Stimulated activated CD8-positive, alpha-beta memory T cell treated with anti-CD3 and anti-CD28 coated beads, Interleukin-7, amount 100 ng/mL, for 1 hour (primary cell): ENCODE measurements at places on chromosomes 11 and 22.

DNA sequence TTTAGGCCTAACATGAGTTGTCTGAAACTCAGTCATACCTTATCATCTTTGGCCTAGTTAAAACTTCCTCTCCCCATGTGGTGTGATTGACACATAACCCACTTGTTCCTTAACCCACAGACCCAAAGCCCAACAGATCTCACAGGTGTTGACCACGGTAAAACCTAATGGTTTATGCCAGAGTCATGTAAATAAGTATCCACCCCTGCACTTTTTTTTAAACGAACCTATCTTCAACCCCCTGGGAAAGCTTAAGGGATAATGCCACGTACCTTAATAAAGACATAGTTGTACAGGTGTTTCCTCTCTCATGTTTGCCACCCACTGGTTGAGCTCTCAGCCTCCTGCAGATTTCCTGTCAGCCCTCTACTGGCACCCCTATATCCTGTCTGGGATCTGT, 709.3 kb upstream of the CCDC179 start:
- no peak for DNase-seq

DNA sequence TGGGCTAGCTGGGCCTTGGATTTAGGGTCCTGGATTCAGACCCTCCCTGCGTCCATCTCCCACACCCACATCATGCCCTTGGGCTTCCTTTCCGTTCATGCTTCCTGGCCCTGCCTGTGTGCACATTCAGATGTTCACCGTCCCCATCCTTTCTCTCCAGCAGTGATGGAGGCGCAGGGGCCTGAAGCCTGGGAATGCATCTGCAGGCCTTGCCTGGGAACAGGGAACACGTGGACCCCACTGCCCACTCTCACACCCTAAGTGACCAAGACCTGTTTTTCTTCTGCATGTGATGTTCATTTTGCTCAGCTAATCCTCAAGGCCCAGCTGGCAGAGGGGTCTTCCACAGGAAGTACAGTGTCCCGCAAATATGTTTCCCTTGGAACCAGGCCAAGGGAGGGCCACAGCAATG, 91.6 kb upstream of the PARVA start:
- no peak for DNase-seq

GRCh38 chr11:72446929-72447769, 12.8 kb upstream of the CLPB start:
- DNase-seq = no peak

DNA sequence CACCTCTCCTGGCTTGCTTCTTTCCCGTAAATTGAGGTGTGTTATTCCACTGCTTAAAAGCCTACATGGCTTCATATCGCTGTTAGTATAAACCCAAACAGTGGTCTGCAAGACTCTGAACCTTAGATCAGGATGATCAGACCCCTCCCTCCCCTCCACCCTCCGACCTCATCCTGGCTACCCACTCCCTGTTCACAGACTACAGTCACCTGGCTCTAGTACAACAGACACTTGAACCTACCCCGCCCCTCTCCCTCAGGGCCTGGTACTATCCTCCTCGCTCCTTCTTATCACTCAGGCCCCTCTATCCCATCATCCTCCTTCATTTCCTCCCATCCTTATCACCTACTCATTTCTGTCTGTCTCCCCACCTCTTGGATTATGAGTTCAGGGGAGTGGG, 20.1 kb downstream of the PTPRJ start:
- no peak for DNase-seq

GRCh38 chr22:47119181-47119580, 356.7 kb downstream of the TBC1D22A start:
- DNase-seq = no peak

DNA sequence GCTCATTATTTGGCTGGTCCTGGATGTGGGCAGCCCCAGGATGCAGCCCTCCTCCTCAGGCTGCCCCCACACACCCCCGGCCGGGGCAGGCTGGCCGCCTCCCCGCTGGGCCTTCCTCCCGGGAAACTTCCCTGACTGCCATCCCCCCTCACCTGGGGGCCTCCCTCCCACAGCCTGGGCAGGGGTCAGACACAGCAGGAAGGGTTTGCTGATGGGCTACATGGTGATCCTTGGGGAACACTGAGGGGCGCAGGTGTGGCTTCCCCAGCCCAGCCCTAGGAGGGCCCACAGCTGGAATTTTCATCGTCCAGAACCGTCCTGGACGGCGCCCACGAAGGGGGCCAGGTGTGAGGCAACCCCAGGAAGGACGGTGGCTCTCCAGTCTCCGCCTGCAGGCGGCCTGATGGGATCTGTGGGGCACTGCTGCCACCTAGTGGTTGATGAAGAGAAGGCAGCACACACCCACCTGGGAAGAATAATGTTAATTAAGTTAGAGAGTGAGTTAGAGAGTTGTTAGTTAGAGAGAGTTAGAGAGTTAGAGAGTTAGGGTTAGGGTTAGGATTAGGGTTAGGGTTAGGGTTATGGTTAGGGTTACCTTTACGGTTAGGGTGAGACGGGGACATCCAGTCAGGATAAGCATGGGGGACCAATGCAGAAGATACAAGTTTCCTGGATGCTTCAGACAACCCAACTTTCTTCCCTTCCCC, 75.9 kb upstream of the PRR5 start:
- DNase-seq = peak; percentile 61

DNA sequence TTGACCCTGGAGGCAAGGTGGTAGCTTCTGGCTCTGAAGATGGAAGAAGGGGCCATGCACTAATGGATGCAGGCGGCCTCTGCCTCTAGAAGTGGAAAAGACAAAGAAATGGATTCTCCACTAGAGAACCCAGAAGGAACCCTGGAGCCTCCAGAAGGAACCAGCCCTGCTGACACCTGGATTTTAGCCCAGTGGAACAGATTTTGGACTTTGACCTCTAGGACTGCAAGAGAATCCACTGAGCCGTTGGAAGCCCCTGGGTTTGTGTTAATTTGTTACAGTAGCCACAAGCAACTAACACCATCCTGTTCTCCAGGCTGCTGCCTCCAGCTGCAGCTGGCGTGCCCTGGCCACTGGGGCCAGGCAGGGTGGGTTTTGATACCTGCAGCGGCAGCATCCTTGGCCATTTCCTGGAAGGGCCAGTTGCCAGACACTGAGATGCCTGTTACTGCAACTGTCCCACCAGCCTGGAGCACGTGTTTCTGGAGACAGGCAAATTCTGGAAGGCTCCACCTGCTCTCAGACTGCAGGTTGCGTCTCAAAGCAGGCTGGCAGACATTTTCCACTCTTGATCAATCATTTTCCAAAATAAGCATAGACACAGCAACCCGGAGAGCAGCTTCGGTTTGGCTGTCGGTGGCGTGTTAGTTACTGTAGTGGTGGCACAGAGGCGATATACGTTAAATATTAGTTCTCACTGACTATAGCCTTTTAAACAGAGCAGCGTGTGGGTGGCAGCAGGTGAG, 76.8 kb upstream of the PARVG start:
- DNase-seq = no peak

GRCh38 chr11:9951807-9952206, 287.9 kb downstream of the SWAP70 start:
- no peak for DNase-seq

GRCh38 chr11:73029403-73029802, 112.7 kb downstream of the FCHSD2 start:
- DNase-seq = no peak

- DNase-seq = no peak
Observed at GRCh38 chr11:122723576-122723975, 68.1 kb downstream of the UBASH3B start.

- DNase-seq = no peak
Observed at GRCh38 chr11:117097014-117097388, 1.2 kb downstream of the SIK3 start.

- no peak for DNase-seq
Observed at GRCh38 chr11:13160346-13160745, 117.2 kb upstream of the BMAL1 start.

DNA sequence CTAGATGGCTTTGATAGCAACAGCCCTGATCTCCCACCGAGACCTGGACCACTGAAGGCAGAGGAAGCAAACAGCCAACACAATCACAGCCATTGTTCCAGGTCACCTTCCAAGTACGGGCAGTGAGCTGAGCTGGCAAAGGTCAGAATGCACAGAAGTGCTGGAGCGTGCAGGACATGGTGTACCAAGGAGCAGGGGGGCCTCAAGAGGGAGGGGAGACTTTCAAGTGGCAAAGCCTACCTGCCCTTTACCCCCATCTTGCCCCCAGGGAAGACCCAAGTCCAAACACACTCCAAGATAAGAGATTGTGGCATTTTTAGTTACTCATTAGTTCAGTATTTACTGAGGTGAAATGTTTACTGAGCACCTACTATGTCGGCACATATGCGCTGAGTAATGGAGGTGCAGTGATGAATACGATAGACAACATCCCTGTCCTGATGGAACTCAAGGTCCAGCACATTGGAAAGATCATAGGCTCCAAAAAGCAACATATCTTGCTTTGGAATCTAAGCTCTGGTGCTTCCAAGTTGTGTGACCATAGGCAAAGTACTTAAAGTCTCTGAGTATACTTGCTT, 26.0 kb upstream of the TTC12 start:
- DNase-seq = no peak

GRCh38 chr11:121538054-121538453, 85.3 kb upstream of the SORL1-AS1 start:
- DNase-seq = no peak

DNA sequence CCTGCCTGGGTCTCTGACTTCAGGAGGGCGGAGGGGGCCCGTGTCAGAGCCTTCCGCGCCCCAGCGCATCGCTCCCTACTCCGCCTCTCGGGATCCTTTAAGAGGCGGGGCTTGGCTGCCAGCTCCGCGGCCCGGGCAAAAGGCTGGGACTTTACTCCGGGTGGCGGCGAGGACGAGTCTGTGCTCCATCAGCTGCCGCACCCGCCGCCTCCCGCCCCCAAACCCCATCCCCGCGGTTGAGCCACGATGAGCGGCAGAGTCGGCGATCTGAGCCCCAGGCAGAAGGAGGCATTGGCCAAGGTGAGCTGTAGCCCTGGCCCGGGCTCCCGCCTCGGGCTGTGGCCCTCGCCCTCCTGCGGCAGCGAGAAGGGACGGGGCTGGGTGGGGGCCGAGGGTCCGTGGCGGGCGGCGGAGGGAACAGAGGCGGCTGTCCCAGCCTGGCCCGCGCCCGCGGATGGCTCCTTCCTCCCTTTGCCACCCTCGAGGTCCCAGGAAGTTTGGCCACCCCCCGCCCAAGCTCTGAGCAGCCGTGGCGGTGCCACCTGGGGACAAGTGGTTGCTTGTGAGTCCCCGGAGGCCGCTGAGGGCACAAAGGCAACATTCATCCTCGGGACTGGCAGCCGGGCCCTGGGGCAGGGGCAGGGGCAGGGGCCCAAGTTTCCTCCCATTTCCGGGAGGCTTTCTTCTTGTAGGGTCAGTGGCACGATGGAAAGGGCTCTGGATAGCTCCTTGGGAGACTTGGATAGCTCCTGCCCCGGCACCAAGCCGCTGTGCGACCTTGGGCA, at the start of gene SEC14L2:
SEC14L2 (plus strand) TSS at position 148 of the 785 bp plus-strand sequence; CDS start at position 247, 99 bp downstream.
- peak; percentile 14 for DNase-seq

- DNase-seq = no peak
Observed at GRCh38 chr22:31933816-31934482, 10.4 kb upstream of the YWHAH start.

DNA sequence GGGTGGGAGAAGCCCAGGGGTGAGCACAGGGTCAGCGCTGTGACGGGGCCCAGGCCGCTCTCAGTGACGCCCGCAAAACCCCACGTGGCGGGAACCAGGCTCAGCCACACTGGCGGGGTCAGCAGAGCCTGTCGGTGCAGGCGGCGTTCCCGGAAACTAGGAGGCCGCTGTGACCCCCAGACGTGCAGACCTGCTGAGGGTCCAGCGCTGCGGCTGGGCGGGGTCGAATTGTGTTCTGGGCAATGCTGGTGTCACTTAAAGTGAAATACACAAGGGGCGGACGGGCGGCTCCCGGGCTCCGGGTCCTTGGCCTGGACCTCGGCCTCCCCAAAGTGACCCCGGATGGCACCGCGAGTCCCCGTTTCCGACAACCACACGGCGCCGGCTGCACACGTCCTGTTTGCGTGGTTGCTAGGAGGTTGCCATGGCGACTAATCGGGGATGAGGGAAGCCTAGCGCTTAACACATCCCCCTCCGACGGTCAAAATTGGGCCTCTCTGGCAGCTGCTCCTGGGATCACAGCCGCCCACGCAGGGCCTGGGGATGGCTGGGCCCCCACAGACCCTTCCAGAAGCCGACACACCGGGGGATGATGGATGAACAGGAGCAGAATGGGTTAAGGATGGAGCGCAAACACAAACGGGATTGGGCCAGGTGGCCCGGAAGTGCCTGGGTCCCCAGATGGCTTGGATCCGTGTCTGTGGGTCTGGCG, 81.7 kb upstream of the PRR5 start:
- peak; percentile 74 for DNase-seq

GRCh38 chr11:18472587-18472986, 16.9 kb downstream of the LDHAL6A start:
- DNase-seq = no peak

- DNase-seq = no peak
Observed at GRCh38 chr11:39294648-39295047, 2164.8 kb downstream of the LRRC4C start.

DNA sequence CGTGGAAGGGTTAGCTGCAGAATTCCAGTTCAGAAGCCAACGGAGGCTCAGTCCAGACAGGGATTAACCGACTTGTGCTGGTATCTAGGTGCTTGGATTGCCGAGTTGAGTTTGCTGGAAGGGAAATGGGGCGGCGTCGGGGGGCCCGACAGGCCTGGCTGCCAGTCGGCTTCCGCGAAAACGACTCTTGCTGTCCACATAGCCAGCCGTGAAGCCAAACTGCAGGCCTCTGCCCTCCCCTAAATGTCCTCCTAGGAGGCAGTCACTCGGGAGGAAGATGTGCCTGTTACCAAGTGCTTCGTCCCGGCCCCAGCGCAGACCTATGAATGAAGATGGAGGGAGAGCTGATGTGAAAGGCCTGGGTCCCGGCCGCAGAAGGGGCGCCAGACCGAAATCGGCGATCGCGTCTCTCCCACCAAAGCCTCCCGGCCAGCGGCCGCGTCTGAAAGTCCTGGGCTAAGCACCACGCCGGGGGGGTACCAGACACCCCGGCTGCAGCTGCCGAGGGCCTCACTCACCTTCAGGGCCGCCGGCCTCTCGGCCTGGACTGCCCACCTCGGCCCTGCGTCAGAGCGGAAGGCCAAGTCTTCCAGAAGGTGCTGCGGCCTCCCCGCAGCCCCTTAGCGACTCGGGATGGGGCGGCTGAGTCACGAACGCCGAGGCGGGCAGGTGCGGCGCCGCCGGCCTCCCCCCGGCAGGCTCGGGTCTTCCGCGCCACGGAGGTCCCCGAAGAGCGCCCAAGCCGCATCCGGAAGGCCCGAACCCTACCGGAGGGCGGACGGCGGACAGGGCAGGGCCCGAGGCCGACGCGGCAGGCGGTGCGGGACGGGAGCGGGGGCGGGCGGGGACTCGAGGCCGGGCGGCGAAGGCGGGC, 7.5 kb downstream of the DPAGT1 start:
- DNase-seq = no peak
